NCI-H2081 (cell line): ENCODE measurements at places on chromosomes 7 and 10.

- no peak for DNase-seq
Observed at GRCh38 chr7:69482676-69483075, 115.6 kb upstream of the AUTS2 start.

GRCh38 chr10:28503114-28503513, 29.8 kb upstream of the WAC start:
- DNase-seq = peak; percentile 80

DNA sequence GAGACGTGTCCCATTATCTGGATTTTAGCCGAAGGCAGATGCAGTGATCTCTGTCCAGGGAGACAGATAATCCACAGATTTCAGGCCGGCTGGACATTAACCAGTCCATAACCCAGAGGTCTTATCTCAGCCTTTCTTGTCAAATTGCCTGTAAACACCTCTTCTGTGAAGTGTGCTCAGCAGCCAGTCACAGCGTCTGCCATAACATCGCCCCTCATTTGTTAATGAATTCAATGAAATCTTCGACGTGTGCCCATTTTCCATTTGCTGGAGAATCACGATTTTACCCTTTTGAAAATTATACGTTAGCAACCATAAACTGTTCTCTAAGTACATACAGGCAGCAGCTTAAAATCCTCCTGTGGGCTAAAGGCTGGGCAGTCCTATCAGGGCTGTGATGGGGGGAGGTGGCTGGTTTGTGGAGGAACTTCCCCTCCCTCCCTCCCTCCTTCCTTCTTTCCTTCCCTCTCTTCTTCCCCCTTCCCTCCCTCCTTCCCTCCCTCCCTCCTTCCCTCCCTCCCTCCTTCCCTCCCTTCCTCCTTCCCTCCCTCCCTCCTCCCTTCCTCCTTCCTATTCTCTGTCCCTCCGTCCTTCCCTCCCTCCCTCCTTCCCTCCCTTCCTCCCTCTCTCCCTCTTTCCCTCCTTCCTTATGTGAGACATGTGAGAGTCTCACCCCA, 26.6 kb upstream of the FAM20C start:
- no peak for DNase-seq

GRCh38 chr10:84826704-84827103, 498.3 kb downstream of the CCSER2 start:
- no peak for DNase-seq

GRCh38 chr10:47253651-47254375, 46.2 kb upstream of the GDF10 start:
- DNase-seq = no peak

GRCh38 chr7:32415519-32415918, 74.7 kb downstream of the LSM5 start:
- no peak for DNase-seq

DNA sequence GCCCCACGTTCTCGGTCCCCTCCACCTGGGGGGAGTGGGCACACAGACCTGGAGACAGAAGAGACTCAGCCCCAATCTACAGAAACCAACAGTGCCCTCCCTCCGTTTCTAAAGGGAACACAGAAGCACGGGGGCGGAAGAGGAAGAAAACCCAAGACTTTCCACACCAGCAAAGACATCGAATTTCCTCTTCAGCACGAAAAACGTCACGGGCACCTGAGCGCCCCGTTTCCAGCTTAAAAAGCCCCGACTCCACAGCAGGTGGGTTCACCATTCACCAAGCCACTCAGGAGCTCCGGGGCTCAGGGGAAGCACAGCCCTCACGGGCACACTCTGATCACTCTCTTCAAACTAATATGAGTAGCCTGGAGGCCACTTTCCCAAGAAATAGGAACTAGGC, 19.6 kb downstream of the NUDT1 start:
- no peak for DNase-seq

- no peak for DNase-seq
Observed at GRCh38 chr10:51047857-51048256, 26.4 kb upstream of the PRKG1 start.

DNA sequence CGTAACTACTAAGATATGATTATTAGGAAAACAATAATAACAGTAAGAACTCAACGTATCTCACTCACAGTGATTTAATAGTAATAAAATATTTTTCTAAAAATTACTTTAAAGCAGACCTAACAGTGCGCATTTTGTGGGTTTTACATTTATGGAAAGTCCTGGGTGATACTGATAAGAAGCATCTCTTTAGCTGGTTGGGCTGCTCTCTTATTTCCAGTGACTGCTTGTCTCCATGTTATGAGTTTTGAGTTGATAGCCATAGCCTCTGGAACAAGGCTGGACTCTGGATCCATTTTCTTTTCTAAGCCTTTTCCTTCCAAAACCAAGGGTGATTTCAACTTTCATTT, 29.5 kb upstream of the INHBA start:
- DNase-seq = no peak

- DNase-seq = peak; percentile 2
Observed at GRCh38 chr10:113680190-113681111, 739 bp downstream of the CASP7 start.

- DNase-seq = no peak
Observed at GRCh38 chr10:74794531-74794930, 31.9 kb upstream of the KAT6B start.

- DNase-seq = no peak
Observed at GRCh38 chr7:143002106-143002505, 24.8 kb downstream of the OR9A2 start.

- no peak for DNase-seq
Observed at GRCh38 chr7:148978091-148978490, 50.2 kb downstream of the PDIA4 start.

- DNase-seq = no peak
Observed at GRCh38 chr7:67595431-67596180, 599.0 kb downstream of the TYW1 start.

DNA sequence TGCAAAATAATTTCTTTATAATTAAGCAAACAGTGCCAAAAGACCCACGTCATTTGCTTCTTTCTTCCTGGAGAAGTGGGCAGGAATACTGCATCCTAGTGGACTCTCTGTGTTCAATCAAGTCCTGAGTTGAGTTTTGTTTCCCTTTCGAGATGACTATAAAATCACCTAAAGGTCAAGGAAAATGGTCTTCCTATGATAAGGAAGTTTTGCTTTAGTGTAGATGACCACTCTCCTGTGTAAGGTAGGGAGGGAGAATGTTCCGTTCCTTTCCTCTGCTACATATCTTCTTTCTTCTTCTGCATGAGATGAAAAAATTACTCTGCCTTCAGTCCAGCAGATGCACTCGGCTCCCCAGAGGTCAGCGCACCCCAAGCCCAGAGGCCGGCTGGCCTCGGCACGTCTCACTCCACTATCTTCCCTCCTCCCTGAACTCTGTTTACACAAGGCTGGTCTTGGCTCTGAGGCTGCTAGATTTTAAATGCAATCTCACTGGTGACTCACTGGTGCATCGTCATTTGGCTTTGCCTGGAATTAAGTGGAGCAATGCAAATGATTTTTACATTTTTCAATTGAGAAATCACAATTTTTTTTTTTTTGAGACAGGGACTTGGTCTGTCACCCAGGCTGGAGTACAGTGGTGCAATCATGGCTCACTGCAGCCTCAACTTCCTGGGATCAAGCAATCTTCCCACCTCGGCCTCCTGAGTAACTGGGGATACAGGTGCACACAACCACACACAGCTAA, 18.6 kb upstream of the VDAC2 start:
- no peak for DNase-seq

GRCh38 chr7:150901160-150902035, 49.1 kb downstream of the AOC1 start:
- DNase-seq = peak; percentile 91

- no peak for DNase-seq
Observed at GRCh38 chr7:138865843-138866242, 67.8 kb upstream of the ATP6V0A4 start.

GRCh38 chr7:332646-333392, 42.8 kb downstream of the FOXL3 start:
- DNase-seq = peak; percentile 69

DNA sequence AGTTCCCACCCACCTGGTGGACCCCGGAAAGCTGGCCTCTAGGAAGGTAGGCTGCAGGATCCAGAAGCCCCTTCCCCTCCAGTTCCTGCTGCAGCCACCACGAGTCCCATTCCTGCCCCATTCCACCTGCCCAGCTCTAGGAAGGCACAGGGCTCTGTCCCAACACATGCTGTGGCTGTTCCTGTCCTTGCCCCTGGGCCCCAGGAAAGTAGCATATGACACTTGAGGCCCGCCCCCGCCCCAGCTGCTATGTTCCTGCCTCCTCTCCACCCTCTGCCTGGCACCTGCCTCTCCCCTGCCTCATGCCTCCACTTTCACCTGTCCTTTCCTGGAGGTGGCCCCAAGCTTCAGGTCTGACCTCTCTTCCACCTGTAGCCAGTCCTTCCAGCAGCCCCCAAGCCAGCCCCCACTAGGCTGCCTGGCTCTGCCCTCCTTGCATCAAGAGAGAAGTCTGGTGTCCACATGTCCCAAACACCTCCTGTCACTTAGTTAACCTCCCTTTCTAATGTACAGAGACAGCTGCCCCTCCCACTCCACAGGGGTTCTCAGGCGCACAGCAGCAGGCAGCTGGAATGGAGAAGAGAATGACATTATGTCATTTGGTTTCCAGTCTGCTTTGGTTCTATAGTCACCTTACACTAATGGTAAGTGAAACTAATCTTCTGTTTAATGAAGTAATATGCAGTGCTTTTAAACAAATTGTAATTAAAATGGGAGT, 22.7 kb downstream of the YKT6 start:
- peak; percentile 84 for DNase-seq

DNA sequence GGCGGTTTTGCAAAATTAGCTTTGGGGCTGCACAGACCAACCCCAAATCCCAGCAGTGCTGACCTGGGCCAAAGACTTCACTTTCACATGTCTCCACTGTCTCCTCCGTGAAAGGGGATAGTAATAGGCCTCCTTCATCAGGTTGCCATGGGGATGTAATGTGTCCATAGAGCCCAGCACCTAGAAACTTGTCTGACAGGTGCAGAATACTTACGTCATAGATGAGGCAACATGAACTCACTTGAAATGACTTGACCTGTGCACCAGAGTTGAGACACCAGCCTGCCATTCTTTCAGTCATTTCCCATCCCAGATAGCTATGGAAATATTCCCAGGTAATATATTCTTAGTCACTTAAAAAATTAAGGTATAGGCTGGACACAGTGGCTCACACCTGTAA, 94.2 kb downstream of the INSYN2A start:
- DNase-seq = no peak

DNA sequence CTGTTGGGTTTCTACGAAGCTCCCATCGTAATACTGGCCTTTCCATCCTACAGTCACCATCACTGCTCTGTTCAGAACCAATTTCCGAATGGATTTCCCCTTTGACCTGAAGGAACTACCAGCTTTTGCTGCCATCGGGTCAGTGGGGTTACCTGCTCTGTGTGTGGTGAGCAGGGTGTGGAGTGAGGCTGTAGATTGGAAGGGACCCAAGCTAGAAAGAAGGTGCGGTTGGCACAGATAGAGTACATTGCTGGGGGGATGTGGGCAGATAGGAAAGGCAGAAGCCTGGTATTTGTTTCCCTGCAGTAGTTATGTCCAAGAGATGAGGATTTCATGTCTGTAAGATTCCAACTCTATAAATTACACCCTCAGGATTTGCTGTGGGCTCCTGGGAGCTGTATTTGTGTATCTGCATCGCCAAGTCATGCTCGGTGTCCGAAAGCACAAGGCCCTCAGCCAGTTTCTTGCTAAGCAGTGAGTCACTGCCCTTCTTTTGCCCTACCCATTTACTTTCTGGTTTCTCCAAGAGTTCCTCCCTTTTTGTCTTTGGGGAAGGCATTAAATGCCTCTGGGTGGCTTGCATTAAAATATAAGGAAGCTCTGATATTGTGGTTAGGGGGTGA, 15.4 kb downstream of the CLCN1 start:
- DNase-seq = no peak

DNA sequence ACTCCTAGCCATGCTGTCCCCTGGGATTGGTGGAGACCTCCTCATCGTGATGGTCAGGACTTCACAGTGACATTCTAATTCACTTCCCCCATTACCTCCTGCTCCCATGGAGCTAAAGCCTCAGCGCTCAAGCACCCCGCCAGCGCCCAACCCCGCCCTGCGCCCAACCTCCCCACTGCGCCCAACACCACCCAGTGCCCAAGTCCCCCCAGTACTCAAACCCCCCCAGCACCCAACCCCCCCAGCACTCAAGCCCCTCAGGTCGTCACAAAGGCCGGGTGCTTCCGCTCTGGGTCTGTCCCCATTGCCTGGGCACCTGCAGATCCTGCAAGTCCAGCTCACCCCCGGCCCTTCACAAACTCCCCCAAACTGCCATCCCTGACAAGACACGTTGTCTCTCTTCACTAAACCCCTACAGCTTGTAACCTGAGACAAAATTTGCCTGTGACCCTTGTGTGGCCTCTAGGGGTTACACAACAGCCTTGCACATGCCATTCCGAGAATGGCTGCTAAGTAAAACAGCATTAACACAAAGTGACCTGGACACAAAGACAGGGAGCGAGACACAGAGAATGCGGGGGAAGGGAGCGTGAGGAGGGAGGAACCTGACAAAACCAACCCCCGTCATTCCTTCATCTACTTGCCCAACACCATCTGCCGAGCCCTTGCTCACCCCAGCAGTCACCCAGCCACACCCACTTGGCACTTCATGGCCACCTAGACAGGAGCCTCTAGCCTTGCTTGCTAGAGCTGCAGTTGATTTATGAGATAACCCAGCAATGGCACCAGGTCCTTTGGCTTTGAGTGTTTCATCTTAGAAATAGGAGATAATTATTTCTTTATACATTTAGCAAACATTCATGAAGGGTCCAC, 107.8 kb downstream of the ADARB2 start:
- DNase-seq = no peak

DNA sequence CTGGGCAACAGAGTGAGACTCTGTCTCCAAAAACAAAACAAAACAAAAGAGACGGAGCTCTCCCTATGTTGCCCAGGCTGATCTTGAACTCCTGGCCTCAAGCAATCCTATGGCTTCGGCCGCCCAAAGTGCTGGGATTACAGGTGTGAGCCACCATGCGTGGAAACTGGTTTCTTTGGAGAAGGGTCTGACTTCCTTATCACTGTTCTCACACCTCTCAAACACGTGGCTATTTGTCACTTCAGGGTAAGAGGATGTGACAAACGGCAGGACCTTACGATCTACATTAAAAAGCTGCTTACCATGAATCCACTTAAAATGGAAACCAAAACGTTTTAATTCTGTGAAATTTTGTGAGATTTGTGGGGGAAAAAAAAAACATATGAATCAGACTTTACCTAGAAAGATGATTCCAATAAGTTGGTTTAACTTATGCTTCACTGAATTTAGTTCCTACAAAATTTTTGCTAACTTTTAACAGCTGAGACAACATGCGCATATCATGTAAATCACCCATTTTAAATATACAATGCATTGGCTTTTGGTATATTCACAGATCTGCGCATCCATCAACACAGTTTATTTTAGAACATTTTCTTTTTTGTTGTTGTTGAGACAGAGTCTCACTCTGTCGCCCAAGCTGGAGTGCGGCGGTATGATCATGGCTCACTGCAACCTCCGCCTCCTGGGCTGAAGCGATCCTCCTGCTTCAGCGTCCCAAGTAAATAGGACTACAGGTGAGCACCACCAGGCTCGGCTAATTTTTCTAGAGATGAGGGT, 18.7 kb upstream of the FOXK1 start:
- DNase-seq = no peak
